Activated CD4-positive, alpha-beta T cell treated with anti-CD3 and anti-CD28 coated beads, Interleukin-2, amount 10 ng/mL, durations not matched to agents 24 days and 14 days (primary cell): ENCODE measurements at places on chromosomes 5 and 9. TPM values are rescaled to one million over a fixed set of nuclear protein-coding genes. Genes with fewer than 3 reads are reported as not detected.
A peak's percentile ranks its signal among the peaks of the same experiment; 100 is the strongest.

The CCNJL gene
- total RNA-seq, result not detected in 2 replicates

GRCh38 chr9:117720555-117720954 lies 16.4 kb downstream of the TLR4 start:
- no peak overlapping the region for H3K4me3 ChIP-seq
- peaks cover 14% of the 10 kb centered on the region for H3K27me3 ChIP-seq

GRCh38 chr5:156838961-156839360 lies 11.1 kb upstream of the PPP1R2B start:
- no peak overlapping the region for H3K27ac ChIP-seq
- DNase-seq, result peak; percentile 48
- H3K4me1 ChIP-seq, result peaks cover 17% of the 10 kb centered on the region
- H3K36me3 ChIP-seq, result no peaks in the 10 kb centered on the region

DNA sequence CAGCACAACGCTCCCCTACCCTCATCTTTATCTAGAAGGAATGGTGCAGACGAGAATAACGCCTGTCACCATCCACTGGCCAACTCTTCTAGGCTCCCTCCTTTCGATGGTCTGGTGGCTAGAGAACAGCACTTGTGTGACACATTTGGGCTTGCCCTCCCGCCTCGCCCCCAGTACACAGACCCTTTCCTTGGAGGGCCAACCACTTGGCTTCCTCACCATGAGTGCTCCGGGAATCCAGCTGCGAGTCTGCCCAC lies 1.4 kb downstream of the GNAQ start:
- H3K36me3 ChIP-seq, result peaks cover 5% of the 10 kb centered on the region
- peak overlapping the region; percentile 99 for H3K4me3 ChIP-seq
- DNase-seq, result peak; percentile 78
- peak overlapping the region; percentile 98 for H3K27ac ChIP-seq
- H3K27me3 ChIP-seq, result no peaks in the 10 kb centered on the region

DNA sequence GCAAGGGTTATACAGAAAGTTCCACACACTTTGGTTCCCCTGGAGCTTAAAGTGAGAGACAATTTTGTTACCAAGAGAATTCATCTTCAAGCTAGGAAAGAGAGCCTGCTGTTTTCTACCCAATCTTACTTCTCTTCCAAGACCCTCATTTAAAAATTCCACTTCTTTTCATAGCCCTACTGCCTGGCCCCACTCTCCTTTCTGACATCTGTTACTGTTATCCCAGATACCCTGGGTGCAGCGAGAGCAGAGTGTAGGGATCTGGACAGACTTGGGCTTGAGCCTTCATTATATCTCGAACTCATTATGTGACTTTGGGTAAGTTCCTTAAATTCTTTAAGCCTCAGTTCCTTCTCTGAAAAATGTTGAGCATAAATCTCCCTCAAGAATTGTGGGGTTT lies 263.1 kb downstream of the ASTN2 start:
- no peak overlapping the region for H3K4me3 ChIP-seq
- H3K27ac ChIP-seq, result no peak overlapping the region
- H3K36me3 ChIP-seq, result no peaks in the 10 kb centered on the region
- no peak for DNase-seq
- H3K4me1 ChIP-seq, result no peaks in the 10 kb centered on the region

DNA sequence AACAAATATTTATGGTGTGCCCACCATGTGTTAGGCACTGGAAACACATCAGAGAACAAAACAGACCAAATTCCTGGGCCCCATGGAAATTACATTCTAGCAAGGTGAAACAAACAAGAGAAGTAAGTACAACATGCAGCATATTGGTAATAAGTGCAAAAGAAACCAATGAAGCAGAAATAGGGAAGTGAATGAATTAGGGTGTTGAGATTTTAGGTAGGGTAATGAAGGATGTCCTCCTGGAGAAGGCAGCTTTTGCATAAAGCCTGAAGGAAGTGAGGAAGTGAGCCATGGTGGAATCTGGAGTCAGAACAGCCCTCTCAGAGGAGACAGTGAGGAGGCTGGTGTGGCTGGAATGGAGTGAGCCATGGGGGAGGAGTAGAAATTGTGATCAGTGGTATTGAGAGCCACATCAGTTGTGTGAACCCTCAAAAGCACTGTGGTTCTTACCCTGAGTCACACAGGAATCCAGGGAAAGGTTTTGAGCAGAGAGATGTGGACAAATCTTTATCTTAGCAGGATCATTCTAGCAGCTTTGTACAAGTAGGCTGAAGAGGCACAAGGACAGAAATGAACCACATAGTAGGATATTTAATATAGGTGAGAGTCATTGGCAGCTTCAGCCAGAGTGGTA lies 52.7 kb upstream of the ARL15 start:
- peaks cover 15% of the 10 kb centered on the region for H3K27me3 ChIP-seq
- H3K36me3 ChIP-seq, result no peaks in the 10 kb centered on the region
- no peak overlapping the region for H3K27ac ChIP-seq

DNA sequence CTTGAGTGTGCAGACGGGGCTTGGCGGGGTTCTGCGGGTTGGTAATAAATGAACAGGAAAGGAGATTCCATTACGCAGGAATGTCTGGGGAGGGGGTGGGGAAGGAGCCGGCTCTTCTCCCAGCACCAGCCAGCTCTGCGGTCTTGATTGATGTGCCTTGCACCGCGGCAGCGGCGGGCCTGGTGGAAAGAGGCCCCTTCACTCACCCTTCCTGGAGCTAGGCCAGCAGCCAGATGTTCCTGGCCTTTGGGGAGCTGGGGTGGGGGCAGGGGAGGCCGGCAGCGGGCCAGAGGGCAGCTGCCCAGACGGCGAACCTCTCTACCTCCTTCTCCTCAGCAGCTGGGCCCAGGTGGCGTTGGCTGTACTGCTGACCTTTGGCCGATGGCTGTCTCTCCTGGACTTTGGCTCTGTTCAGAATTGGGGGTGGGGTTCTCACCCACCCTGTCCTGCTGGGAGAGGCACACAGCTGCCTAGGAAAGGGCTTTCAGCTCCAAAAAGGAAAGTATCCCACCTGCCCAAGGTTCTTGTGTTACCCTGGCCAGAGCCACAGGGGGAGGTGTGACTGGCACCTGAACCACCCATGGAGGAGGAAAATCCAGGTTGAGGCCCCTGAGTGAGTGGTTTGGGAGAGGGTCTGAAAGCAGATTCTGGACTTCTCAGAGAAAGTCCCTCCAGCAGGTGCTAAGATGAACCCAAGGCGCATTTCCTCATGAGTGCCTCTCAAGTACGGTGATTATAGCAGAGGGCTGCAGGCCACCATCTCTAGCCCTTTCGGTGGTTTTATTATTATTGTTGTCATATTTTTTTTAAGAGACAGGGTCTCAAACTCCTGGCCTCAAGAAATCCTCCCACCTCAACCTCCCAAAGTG lies 58.0 kb upstream of the SYNPO start:
- DNase-seq, result no peak
- H3K27ac ChIP-seq, result no peak overlapping the region
- H3K27me3 ChIP-seq, result peaks cover 19% of the 10 kb centered on the region
- no peaks in the 10 kb centered on the region for H3K4me1 ChIP-seq

GRCh38 chr9:104417296-104417695 lies 86.8 kb upstream of the OR13F1 start:
- no peaks in the 10 kb centered on the region for H3K36me3 ChIP-seq
- H3K27me3 ChIP-seq, result no peaks in the 10 kb centered on the region
- H3K27ac ChIP-seq, result no peak overlapping the region
- no peak overlapping the region for H3K4me3 ChIP-seq

- no peak overlapping the region for H3K27ac ChIP-seq
- peak; percentile 50 for DNase-seq
- H3K4me3 ChIP-seq, result no peak overlapping the region
- H3K36me3 ChIP-seq, result peaks cover 2% of the 10 kb centered on the region
- H3K27me3 ChIP-seq, result peaks cover 29% of the 10 kb centered on the region
These were observed 31.3 kb downstream of the OR2V1 start for GRCh38 chr5:181099602-181100086.

The NDUFS4 gene
- 54.9 and 56.2 TPM in 2 replicates for total RNA-seq

GRCh38 chr5:103428411-103428871 lies 134.1 kb downstream of the NUDT12 start:
- DNase-seq, result no peak
- H3K27me3 ChIP-seq, result peaks cover 8% of the 10 kb centered on the region

The CORO2A gene
- total RNA-seq, result 0.92 and 1.4 TPM in 2 replicates

- no peak overlapping the region for H3K4me3 ChIP-seq
- no peaks in the 10 kb centered on the region for H3K4me1 ChIP-seq
- DNase-seq, result no peak
- H3K36me3 ChIP-seq, result no peaks in the 10 kb centered on the region
- no peak overlapping the region for H3K27ac ChIP-seq
- H3K27me3 ChIP-seq, result peaks cover 8% of the 10 kb centered on the region
These were observed 53.1 kb downstream of the NXNL2 start for GRCh38 chr9:88587885-88588649.

- H3K36me3 ChIP-seq, result no peaks in the 10 kb centered on the region
- no peak for DNase-seq
- H3K4me1 ChIP-seq, result no peaks in the 10 kb centered on the region
- H3K27ac ChIP-seq, result no peak overlapping the region
- no peaks in the 10 kb centered on the region for H3K27me3 ChIP-seq
- H3K4me3 ChIP-seq, result no peak overlapping the region
These were observed 585.3 kb upstream of the KLF4 start for GRCh38 chr9:108074900-108075299.

GRCh38 chr5:80067016-80067415 lies 31.9 kb downstream of the THBS4 start:
- no peaks in the 10 kb centered on the region for H3K36me3 ChIP-seq
- H3K4me1 ChIP-seq, result peaks cover 4% of the 10 kb centered on the region
- no peak overlapping the region for H3K4me3 ChIP-seq

The C9orf152 gene
- total RNA-seq, result not detected in 2 replicates
